ENCODE measurements at places on chromosomes 2 and 18.

DNA sequence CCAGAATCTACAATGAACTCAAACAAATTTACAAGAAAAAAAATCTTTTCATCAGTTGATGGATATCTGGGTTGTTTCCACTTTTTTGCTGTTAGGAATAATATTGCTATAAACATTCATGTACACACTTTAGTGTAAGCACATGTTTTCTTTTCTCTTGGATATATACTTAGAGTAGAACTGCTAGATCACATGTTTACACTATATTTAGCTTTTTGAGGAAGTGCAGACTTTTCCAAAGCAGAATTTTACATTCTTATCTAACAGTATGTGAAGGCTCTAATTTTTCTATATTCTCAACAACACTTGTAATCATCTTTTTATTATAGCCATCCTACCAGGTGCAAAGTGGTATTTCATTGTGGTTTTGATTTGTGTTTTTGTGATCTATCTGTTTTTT, 103.6 kb upstream of the RMP24 start:
- DNase-seq, result no peak

DNA sequence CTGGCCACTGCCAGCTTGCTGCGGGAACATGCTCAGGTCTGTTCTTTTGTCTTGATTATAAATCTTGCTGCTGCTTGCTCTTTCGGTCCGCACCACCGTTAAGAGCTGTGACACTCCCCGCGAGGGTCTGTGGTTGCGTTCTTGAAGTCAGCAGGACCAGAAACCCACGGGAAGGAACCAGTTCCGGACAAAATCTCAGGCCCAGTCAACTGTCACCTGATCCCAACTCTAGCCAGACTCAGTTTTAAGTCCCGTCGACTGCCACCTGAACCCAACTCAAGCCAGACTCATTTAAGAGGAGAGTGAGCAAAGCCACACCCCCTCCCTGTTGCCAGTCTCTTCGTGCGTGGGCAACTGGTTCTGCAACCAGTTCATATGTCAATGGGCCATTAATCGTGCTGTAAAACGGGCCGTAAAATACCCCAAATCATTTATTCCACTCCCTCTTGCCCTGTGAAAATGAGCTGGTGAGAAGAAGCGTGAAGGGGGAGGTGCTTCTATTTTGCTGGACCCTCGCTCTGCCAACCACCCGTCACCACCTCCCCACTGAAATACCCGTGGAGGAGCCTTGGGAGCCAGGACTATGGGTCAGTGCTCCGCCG, 224.3 kb downstream of the NDUFA10 start:
- no peak for DNase-seq

GRCh38 chr2:114039677-114040076, 149.8 kb downstream of the ACTR3 start:
- no peak for DNase-seq

GRCh38 chr18:31070206-31070605, 27.7 kb upstream of the DSC3 start:
- DNase-seq, result no peak

DNA sequence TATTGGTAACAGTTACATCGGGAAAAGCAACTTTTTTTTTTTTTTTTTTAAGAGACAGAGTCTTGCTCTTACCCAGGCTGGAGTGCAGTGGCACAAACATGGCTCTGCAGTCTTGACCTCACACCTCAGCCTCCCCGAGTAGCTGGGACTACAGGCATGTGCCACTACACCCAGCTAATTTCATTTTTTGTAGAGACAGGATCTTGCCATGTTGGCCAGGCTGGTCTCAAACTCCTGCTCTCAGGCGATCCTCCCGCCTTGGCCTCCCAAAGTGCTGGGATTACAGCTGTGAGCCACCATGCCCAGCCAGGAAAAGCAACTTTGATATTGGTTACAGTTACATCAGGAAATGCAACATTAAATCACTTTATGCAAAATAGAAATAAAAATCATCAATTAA, 4.6 kb downstream of the ITGB1BP1 start:
- DNase-seq, result no peak

DNA sequence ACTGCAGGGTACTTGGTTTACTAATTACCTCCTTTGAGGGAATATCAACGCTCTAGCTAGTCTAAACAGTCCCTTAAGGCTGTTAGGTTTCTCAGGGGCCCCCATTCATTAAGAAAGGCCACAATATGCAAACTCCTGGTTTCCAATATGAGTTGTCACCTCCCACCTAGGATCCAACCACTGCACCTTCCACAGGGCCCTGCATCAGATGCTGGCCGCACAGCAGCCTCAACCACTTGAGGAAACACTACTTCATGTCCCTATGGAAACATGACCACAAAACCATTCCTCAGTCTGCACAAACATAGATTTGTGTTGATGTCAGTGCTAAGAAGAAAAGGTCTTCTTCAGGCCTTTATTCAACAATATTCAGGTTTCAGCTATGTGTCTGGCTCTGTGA, 40.9 kb downstream of the STAT4 start:
- no peak for DNase-seq

GRCh38 chr2:230520875-230521155, 104.8 kb downstream of the SP100 start:
- peak; percentile 79 for DNase-seq

GRCh38 chr2:128358941-128359731, 40.5 kb upstream of the HS6ST1 start:
- DNase-seq, result no peak

DNA sequence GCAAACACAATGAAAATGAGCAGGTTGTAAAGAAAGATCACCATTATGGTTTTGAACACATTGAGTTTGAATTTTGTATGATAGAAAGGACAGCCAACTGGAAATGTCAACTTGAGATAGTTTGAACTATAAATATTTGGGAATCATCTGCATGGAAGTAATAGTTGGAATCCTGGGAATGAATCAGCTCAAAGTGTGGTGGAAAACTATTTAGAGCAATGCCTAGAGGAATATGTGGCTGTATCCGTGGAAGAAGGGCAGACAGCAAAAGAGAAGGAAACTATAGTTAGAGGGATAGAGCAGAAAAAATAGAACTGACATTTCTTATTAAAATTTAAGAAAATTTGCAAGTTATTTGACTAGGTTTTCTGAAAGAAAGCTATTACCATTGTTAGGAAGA, 112.5 kb upstream of the OTX1 start:
- DNase-seq, result no peak

GRCh38 chr2:112805542-112805941, 21.2 kb upstream of the IL1A start:
- DNase-seq, result no peak

GRCh38 chr2:127106457-127106990, 430 bp downstream of the BIN1 start:
- no peak for DNase-seq

- DNase-seq, result no peak
Measured at GRCh38 chr18:56662502-56662901, 11.3 kb downstream of the WDR7 start.

DNA sequence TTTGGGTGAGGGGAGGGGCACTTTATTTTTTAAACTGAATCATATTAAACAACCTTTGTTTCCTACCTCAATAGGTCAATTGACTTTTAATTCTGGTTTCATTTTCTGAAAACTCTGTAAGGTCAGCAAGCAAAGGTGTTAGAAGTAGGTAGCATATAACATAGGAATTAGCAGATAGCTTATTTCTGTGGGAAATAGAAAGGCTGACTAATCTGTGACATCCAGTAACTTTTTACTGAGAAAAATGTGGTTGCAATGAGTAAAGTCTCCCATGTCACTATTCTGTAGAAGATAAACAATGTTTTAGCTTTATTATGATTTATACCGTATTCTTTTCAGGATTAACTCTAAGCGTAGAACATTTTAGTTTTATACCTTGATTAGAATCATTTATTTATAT, 240.4 kb downstream of the PLCL1 start:
- no peak for DNase-seq

DNA sequence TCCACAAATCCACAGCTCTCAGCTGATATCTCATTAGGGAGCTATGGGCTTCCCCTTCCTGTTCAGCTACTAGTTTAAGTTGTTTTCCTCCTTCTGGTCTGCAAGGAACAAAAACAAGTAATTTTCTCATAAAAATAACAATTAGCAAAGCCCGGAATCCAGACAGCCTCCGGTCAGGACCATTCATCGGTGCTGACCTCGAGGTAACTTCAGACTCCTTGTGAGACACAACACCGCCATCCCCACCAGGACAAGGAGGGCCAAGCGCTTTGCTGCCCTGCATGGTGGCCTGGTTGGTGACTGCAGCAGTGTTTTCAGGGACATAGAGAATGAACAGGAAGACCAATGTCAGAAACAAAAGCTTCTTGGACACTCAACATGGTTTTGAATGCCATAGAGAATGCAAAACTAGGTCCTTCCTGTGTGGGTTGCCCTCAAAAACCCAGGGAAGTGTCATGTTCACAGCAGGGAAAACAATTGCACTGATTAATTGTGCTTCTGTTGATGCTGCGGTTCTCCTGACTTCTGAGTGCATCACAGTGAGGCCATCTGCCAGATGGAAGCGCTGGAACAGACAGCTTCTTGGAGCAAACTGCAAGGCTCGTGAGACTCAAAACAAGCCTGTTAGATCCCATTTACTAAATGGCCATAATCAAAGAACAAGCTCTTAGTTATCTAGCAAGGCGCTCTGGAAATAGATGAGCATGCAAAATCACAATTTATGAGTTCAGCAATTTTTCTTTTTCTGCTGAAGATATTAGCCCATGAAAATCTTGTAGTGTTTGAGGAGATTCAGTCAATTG, 77.1 kb downstream of the HS1BP3 start:
- no peak for DNase-seq

GRCh38 chr2:174765576-174765975, 1.3 kb upstream of the CHRNA1 start:
- DNase-seq, result no peak

DNA sequence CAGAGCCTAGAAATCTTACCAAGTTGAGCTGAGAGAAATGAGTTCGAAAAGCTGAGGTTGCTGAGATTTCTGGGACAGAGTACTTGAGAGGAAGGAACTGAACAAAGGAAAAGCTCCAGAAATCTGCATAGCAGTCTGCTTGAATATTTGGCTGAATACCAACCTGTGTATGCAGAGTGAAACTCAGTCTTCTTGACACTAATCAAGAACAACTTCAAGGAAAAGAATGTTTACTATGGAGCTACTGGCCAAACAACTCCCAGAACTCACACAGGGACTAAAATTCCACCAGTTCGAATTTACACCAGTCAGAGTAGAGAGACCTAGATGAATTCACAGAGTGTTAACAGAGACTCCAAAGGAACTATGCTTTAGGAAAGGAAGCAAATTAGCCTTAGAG, 66.5 kb downstream of the USP37 start:
- no peak for DNase-seq

- peak; percentile 45 for DNase-seq
Measured at GRCh38 chr18:45359275-45360009, 255.8 kb upstream of the SLC14A2 start.

- no peak for DNase-seq
Measured at GRCh38 chr2:135494503-135494902, 36.5 kb downstream of the ZRANB3 start.

DNA sequence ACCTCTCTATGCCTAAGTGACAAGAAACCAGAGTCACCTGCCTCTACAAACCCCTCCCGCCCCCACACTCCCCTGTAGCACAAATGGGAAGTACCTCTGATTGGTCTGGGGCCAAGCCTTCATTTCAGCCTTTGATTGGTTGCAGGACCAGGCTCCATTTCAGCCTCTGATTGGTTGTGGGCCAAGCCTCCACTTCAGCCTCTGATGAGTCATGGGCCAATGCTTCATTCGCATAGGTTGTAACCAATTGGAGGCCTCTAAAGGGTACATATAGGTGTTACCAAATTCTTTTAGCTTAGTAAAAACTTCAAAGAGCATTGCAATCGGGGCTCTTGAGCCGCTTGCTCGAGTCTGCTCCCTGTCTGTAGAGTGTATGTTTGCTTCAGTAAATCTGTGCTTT, 25.0 kb downstream of the CCDC102B start:
- no peak for DNase-seq

- peak; percentile 45 for DNase-seq
Measured at GRCh38 chr2:181058378-181059269, 78.2 kb downstream of the UBE2E3 start.

DNA sequence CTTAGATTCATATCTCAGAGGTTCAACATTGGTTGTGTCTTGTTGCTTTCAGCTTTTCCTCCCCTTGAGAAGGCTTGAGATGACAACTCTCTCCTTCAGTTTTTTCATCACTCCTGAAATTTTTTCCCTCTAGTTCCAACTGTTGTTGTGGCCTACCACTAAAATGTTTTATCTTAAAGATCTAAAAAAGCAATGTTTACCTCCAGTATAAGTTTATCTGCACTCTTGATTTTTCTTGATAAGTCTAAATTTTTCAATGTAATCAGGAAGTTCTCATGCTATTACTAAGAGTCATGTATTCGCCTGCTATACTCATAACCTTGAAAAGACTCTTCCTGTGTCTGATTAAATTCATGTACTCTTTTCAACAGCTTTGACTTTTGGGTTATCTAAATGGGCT, 366.3 kb upstream of the TFPI start:
- no peak for DNase-seq

- no peak for DNase-seq
Measured at GRCh38 chr2:25323042-25323514, 18.6 kb downstream of the DNMT3A start.

GRCh38 chr2:238763471-238763995, 84.4 kb upstream of the TWIST2 start:
- DNase-seq, result no peak

DNA sequence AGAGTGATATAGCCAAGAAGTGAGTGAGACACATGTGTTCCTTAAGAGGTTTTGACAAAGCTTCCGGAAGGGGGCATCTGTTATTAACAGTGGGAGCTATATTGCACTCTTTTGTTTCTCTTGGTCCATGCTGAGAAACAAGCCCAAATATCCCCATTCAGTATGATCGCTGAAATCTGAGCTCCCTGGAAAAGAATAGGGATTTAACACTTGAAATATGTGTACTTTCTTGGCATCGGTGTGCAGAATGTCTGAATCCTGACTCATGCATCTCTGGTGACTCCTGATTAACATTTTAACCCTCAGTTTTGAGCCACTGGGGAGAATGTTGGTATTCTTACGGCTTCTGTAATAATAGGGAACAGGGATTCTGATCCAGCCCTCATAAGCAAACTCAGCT, 448.1 kb downstream of the TSN start:
- DNase-seq, result no peak

GRCh38 chr2:85257359-85257969, 70.3 kb downstream of the TGOLN2 start:
- no peak for DNase-seq

DNA sequence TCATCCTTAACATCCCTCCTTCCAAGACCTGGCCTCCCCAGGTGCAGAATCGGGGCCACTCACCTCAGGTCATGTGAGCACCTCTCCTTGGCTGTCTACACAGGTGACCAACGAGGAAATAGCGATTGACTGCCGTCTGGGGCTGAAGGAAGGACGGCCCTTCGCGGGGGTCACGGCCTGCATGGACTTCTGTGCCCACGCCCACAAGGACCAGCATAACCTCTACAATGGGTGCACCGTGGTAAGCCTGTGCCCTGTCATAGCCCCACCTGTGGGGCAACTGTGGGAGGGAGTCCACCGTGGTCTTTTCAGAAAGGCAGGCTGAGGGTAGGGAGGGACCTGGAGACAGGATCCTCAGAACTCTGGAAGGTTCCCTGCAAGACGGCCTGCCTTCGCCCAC, 54.3 kb downstream of the BOLA3 start:
- no peak for DNase-seq

All from RCC 7860 (cell line).